NCI-H2081 treated with DMSO at 0.1 percent for 48 hours (cell line): ENCODE measurements at places on chromosomes 7 and 10.

DNA sequence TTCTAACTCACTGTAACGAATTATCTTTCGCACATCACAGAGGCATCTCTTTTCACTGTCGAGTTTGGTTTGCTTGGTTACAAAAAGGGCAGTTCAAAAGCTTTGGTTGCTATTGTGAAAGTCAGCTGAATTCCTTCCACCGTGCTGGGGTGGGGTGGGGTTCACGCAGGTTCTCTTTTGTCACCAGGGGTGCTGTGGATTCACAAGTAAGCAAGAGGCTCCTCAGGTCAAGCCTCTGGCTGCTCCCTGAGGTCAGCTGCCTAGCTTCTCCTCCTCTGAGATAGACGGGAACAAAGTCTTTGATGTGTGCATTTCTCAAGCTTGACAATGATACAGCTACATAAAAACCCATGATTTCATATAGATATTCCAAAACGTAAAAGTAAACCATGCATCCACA, 47.7 kb downstream of the EGFR start:
- no peak for DNase-seq

GRCh38 chr7:15618275-15618674, 56.5 kb upstream of the AGMO start:
- DNase-seq = no peak

- no peak for DNase-seq
These were observed 201.3 kb downstream of the JCAD start for GRCh38 chr10:29857843-29858701.

DNA sequence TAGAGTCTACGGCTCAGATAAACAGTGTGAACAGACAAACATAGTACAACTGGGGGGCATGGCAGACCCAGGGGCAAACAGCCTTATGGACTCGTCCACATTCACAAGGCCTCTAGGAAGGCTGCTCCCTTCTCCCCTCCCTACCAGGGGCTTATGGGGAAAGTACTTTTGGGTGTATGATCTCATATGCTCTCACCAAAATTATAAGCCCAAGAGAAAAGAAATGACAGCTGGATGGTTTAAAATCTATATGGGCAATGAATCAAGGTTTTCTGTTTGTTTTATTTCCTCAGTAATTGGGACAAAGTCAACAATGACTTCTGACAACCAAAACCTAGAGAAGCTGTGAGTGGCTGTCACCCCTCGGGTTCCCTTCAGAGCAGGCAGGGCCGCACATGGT, 144.4 kb downstream of the PKD1L1 start:
- peak; percentile 74 for DNase-seq

DNA sequence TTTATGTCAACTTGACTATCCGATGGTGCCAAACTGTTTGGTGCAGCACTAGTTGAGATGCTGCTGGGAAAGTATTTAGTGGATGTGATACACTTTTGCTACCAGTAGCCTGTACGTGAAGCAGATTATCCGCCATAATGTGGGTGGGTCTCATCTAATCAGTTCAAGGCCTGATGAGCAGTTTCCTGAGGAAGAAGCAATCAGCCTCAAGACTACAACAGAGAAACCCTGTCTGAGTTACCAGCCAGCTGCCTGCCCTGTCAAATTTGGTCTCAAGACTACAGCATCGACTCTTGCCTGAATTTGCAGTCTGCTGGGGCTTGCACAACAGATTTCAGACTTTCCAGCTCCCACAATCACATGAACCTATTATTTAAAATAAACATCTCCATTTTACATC, 10.9 kb upstream of the RBP3 start:
- no peak for DNase-seq

DNA sequence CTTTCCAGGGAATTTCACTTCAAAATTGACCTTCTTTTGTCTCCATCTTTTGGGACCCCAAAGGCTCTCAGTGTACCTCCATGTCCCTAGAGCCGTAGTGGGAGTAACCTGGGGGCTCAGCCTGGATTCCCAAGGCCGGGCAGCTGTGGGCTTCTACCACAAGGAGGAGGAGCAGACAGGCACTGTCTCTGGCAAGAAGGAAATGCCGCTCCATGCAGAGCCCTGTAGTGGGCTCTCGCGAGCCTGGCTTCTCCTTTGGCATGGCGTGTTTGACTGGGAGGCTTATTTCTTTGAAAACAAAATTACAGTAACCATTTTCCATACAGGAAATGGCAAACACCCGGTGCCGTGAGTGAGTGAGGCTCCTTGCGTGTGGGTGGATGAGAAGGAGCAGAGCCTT, 76.8 kb upstream of the FAM180A start:
- DNase-seq = no peak

- no peak for DNase-seq
These were observed 10.2 kb downstream of the TUBGCP2 start for GRCh38 chr10:133298466-133298865.
